ENCODE measurements at places on chromosomes 7 and 10.

GRCh38 chr10:89382757-89383156 lies 4.9 kb downstream of the IFIT1B start:
- DNase-seq = no peak

DNA sequence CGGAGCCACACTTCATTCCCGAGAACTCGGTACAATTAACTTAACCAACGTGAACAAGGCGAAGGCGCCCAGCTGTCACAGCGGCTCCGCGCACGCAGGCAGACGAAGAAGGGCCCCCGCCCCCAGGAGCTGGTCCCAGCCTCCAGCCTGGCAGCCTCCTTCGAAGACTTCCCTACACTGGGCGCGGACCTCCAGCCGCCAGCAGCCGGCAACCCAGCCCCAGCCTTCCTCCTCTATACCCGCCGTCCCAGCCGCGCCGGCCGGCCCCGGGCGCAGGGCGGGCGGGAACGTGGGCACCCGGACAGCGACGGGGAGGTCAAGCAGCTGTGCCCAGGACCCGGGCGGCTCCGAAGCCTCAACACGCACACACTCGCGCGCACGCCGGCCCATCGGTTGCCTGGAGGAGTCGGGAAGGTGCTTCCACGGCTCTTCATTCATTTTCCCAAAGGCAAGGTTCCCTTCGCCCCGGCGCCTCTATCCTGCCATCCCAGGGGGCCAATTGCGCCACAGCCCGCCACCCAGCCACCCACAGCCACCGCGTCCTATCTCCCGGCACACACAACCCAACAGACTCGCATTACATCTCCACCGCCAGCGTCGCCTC lies 1.6 kb downstream of the CHST15 start:
- no peak for DNase-seq

DNA sequence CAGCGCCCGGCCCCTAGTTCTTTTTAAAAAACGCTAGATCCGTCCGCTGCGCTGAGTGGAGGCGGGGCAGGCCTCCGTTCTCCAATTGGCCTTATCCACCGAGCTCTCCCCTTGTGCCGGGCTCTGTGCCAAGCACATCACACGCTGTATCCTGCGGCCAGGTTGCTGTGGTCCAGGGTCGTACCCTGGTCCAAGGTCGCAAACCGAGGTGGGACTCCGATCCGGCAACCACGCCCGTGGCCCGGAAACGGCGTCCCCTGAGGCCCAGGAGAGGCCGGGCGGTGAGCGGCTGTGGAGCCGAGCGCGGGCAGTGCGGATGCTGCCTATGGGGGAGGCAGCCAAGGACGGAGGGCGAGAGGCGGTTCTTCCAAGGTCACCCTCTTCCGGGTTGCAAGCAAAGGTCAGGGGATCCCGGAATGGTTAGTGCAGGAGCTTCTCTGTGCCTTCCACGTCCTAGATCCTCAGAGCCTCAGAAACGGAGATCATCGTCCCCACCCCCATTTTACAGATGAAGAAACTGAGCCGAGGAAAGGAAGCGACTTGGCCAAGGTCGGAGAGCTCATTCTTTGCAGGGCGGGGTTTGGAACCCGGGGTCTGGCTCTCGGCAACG lies 72.4 kb upstream of the LRRC4 start:
- DNase-seq = no peak

GRCh38 chr10:33858326-33858725 lies 523.9 kb upstream of the NRP1 start:
- DNase-seq = no peak

- no peak for DNase-seq
Observed at GRCh38 chr10:76150139-76150875, 718.9 kb downstream of the LRMDA start.

- DNase-seq = no peak
Observed at GRCh38 chr7:108581655-108582491, 12.2 kb downstream of the DNAJB9 start.

- DNase-seq = no peak
Observed at GRCh38 chr7:12481722-12482121, 78.1 kb upstream of the VWDE start.

DNA sequence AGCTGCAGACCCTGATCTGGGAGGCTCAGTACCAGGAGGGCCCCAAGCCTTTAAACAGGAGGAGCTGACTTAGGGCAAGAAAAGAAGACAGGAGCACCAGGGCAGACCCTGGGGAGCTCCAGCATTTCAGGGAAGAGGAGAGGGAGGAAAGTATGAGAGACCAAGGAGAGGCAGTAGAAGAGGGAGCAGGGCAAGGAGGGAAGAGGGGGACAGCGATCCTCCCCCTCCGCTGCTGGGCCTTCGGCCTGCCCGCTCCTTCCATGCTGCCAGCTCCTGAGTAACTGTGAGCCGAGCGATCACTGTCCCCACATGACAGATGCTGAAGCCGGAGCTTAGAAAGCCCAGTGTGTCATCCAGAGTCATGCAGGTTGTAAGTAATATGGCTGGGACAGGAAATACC lies 65.9 kb downstream of the ALOX5 start:
- DNase-seq = no peak

- no peak for DNase-seq
Observed at GRCh38 chr10:78703593-78703992, 365.2 kb upstream of the ZMIZ1 start.

GRCh38 chr7:23275912-23276311 lies 23.2 kb upstream of the MALSU1 start:
- no peak for DNase-seq

Data from tibial artery (tissue), 4 donors.